ENCODE measurements at places on chromosomes 16 and 17.
A peak's percentile ranks its signal among the peaks of the same experiment; 100 is the strongest.

DNA sequence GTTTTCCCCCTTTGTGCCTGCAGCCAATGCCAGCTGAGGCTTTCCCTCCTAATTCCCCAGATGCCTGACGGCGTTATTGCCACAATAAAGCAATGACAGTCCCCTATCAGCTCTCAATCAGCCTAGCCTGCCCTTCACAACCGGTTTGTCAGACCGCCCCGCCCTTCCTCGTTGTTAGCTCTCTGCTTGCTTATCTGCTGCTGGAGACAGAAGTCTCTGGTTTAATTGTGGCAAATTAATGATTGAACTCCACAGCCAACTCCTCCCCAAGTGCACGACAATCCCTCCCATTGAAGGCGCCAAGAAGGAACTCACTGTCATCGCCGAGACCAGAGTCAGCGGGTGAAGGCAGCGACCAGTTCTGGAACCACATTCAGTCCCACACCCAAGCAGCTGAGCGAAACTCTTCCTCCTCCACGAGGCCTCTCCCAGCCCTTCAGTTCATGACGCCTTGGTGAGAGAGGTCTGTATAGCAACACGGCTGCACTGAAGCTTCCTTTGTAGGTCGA, 474.4 kb downstream of the SLC39A11 start:
- peak; percentile 28 for DNase-seq

GRCh38 chr16:28062847-28063521, 530 bp downstream of the GSG1L start:
- DNase-seq: peak; percentile 49

DNA sequence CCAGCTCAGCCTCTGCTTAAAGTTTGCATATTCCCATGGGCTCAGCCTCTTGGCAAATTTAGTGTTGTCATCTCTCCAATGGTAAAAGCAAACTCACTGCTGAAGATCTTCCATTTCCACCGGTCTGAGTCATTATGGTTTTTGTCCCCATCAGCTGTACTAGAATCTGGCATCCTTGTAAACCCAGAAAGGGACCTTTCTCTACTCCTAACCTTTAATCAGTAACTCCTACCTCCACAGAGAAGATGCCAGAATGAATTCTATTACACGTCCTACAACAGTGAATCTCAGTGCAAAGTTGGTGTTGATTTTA, 45.8 kb downstream of the ZNF652 start:
- DNase-seq: no peak

GRCh38 chr17:48023400-48024148, 14.0 kb downstream of the COPZ2 start:
- peak; percentile 65 for DNase-seq

DNA sequence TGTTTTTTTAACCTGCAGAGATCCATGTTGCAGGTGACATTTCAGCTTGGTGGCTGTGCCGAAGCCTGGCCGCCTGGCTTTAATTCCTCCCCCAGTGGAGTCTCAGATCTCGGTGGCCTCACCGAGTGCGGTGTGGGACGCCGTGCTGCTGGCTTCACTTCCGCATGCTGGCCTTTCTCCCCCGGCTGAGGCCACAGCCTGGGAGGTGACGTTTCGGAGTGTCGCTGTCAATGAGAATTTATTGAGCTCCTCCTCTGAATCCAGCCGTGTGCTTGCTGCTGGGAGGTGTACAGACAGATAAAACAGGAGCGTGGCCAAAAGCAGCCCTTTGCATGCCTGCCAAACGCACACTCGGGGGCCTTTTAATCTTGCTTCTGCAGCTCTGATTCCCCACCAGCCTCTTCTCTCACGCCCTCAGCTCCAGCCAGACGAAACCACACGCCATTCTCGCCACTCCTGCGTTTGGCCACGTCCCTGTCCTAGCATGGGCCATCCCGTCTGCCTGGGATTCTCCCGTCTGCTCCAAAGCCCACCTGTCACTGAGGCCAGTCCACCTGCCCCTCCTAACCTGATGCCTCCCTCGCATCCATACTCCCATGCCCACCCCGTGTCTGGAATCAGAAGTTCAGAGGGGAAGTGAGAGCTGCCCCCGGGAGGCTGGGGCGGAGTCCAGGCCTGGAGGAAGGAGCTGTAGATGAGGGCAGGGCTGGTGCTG, 3.6 kb downstream of the GSE1 start:
- no peak for DNase-seq

- DNase-seq: no peak
Observed at GRCh38 chr16:25066426-25066746, 45.2 kb upstream of the LCMT1 start.
